ENCODE measurements at places on chromosomes 2 and 18.

DNA sequence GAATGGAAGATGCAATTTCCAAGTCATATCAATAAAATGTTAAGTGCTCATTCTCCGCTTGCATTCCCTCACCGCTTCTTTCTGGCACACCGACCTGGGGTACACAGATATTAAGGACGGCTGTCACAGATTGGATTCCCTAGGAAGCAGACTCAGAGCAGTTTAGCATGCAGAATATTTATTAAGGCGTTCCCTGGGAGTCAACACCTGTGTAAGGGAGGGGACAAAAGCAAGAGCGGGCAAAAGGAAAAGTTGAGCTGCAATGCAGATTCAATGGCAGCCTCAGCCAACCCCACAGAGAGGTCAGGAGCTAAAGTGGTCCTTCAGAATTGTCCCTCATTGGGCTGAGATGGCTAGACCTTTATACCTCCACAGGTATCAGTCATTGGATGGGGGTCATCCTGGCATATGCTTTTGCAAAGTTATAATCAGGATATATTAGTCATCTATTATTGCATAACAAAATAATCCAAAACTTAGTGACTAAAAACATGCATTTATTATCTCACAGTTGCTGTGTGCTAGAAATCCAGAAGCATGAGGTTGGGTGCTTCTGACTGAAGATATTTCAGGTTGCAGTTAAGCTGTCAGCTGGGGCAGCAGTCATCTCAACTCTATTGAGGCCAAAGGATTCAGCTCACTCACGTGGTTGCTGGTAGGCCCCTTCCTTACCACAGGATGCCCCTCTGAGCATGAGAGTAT is 27.0 kb upstream of the INO80D start:
- no peak for DNase-seq

DNA sequence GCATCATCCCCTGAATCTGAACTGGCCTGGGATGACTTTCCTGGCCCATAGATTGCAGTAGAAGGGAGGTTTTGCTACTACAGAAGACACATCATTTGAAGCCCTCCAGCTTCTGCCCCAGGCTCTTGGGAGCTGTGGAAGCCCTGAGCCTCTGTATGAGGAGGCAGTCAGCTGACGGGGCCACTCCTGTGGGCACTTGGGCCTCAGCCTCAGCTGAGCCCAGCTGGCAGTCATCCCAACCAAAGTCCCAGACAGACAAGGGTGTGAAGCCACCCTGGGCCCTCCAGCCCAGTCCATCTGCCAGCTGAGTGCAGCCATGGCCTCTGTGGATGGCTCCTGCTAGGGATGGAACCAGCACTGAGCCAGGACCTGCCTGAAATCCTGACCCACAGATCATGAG is 502.3 kb upstream of the HS6ST1 start:
- no peak for DNase-seq

GRCh38 chr2:10078704-10079265 is 1.4 kb downstream of the CYS1 start:
- no peak for DNase-seq

DNA sequence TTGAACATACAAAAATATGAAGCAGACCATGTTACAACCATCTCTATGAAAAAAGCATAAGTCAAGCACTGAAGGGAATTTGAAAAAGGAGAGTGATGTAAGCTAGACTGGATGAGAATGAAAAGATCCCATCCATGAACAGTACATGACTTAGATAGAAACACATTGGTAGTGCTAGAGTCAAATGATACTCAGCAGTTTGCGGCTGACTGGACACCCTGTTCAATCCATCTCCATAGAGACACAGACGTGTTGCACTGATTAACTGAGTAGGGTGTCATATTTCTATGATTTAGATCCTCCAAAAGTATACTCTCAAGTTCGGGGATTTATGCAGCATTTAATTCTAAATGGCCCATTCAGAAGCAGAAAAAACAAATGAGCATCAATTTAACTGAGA is 674.3 kb upstream of the NRXN1 start:
- DNase-seq = no peak

- no peak for DNase-seq
Observed at GRCh38 chr2:21443494-21444105, 319.8 kb downstream of the TDRD15 start.

DNA sequence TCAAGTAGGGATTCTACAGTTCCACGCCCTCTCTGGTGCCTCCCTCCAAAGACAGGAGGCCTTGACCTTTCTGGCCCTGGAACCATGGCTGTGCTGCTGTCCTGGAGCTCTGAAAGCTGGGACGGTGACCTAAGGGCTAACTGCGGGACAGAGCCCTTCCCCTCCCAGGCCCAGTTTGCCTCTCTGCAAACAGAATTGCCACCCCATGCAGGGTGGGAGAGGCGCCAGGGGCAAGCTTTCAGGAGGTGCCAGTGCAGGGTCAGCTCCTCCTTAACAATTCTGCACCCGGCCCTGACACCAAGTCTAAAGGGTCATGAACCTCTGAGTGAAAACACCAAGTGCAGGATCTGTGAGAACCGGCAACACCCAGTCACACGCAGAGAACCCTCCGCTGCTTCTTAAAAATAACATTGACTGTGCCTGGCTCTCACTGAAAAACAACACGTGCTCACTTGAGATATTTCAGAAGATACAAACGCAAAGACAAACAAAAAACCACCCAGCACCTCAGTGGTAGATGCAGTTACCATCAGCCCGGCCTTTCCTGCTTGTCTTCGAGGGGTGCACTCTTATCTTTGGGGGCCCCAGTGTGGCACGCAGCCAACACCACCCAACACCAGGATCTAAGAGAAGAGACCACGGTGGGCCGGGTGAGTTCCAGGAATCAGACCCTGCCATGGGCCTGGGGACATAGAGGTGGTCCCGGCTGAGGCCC is 1.1 kb upstream of the SNED1 start:
- no peak for DNase-seq

GRCh38 chr18:44393406-44393805 is 287.3 kb upstream of the SETBP1 start:
- DNase-seq = no peak

DNA sequence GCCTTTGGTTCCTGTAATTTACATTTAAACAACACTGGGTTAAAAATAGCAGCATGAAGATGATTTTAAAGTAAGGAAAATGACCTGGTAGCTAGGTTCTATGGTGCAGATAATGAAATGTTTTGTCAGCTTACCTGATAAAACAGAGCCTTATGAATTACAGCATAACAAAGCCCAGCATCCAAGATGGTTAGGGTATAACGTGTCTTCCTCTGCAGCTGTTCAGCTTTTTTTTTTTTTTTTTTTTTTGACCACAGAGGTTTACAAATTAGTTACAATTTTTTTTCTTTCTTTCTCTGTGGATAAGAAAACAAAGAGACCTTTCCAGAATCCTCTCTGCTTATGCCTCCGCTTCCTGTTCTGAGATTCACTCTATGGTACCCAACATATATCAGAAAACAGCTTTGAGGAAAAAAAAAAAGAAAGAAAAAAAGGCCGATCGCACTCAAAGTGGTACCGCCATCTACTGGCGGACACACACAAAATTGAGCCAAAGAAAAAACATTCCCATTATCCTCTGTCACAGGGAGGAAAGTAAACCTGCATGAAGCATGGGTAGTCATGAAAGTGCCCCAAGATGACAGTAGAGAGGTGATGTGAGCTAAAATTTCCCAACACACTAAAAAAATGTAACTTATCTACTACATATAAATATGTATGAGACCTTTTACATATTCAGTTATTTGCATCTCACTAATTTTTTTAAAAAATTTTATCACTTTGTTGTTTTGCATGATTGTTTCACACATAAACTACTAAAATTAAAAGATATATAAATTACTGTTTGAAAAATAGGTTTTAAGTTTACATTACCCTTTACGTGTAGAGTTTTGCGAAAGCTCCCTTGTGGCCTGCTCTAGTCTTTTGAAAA is at the start of gene SCN3A:
Gene SCN3A (minus strand): TSS at position 362 of the 871 bp plus-strand sequence. CDS start 27,656 bp downstream, outside the sequence.
- DNase-seq = peak; percentile 85

DNA sequence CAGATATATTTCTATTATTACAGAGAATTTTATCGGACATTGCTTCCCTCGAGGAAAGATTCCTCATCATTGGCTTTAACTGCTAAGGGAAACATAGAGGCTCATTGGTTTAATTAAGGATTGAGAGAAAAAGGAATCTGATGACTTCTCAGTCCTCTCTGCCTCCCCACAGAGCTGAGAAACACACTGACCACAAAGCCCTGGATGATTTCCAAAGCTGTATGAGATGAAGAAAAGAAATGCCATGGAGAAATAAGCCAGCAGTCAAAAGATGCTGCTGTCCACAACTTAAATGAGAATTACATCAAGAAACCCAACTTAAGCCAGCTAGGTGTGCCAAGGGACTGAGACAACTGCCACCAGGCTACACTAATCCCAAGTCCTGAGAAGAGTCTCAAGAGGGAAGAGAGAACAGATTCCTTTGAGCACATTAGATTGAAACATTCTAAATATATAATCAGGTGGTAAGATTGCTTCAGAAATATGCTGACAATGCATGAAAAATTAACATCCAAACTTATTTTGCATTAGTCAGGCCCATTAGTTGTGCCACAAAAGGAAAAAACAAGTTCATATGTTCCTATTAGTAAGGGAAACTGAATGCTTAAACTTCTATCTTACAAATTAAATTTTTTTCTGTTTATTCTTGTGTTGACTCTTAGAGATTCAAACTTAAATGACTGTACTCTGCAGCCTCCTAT is 308.1 kb upstream of the CYRIA start:
- no peak for DNase-seq

DNA sequence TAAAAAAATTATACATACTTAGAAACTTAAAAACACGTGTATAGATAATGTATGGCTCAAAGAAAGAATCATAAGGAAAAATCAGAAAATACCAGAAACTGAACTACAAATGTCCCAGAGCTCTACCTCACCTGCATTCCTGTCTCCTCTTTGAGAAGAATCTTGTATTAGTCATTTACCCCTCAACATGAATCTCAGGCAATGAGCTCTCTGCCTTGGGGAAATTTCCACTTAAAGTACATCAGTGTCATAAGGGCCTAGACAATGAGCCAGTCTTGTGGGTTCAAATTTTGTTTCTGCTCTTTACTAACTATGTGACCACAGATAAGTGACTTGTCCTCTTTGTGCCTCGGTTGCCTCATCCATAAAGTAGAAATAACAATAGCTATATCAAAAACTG is 40.1 kb downstream of the SCG2 start:
- no peak for DNase-seq

DNA sequence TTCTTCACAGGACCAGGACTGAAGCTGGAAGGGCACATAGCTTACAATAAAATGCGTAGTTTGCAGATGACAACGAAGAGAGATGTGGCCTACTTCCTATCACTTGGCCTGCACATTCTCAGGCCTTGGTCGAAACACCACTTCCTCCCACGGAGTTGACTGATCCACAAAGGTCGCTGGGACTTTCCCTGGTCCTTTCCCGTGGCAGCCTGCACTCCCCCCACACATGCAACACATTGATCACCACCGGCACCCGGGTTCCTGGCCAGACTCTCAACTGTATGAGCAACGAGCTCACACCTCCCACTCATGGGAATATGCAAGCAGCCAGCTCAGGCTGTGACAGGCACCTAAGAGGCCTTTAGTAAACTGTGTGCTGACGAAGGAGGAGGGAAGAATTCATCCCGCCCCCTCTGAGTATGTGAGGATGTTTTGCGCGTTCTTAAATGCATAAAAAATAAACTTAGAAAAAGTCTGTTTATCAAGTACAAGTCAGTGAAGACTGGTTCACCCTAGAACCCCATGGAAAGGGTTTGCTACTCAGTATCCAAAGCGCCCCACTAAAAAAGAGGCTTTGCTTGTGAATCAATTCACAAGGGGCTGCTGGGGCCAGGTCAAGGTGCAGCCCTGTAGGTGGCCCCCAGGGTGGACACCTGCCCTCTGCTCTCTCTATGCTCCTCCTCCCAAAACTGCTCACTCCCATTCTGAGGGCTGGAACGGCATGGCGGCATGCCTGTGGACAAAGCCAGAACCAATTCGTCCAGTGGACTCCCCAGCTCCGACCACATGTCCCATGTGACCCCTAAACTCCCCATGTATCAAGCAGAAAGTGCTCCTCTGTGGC is 154.3 kb downstream of the EIPR1 start:
- no peak for DNase-seq

DNA sequence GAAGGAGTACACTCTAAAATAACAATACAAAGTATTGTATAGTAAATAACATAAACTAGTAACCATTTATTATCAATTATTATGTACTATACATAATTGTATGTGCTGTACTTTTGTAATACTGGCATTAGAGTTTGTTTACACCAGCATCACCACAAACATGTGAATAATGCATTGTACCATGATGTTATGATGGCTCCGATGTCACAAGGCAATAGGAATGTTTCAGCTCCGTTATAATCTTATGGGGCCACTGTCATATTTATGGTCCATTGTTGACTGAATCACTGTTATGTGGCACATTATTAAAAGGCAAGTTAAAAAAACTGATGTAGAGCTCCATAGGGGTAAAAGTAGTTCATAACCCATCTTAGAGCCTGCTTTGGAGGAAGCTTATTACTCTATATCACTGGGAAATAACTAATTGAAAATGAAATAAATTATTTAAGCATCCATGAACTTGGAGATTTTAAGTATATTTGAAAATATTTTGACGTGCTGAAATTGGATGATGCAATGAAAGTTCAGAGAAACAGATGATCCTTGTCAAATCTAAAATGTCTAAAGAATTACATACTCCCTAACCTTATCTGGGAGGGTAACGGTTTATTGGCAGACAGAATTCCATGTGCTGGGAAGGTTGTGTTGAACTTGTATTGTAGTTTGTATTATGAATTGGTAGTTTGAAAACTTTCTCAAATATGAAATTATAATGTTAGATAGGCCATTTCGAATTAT is 2.4 kb downstream of the SKA1 start:
- DNase-seq = no peak

DNA sequence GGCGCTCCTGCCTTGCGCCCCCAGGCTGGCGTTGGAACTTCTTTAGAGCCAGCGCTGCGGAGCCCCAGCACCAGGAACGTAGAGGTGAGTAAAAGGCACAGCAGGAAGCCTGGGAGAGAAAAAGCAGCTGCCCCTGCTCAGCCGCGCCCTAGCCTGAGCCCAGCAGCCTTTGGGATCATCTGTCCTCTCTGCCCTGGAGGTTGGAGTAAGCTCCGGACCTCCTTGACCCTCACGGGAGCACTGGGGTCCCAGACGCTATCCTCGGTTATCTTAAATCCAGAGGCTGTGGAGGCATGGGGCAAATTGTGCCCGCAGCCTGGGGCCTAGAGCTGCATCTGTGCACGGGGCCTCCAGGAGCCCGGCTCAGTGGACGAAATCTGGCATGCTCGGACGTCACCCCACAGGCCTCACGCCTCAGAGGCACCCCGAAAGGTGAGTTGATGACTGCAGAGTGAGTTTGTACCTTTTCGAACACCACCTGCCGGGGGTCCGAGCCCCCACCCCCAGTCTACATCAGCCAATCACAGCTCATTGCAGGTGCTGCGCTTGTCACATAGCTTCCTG is 1.6 kb upstream of the SLC66A2 start:
- peak; percentile 45 for DNase-seq

DNA sequence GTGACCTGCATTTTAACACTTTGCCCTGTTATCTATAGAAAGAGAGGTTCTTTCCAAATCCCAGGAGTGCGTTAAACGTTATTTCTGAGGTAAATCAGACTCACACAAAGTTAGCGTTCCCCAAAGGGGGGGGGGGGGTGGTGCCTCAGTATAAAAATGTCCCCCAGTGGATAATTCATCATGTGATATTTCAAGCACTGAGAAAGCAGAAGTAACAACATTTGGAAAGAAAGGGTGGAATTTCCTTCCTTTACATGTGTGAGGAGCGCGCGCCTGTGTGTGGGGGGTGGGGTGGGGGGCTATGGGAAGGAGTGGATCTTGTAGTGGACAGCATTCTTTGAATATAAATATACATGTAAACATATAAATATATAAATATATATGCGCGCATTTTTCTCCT is 630.9 kb downstream of the NYAP2 start:
- DNase-seq = no peak
